NCI-H510A (cell line): ENCODE measurements at places on chromosomes 13 and 19.

GRCh38 chr13:97261254-97262005 lies 39.3 kb downstream of the MBNL2 start:
- DNase-seq = no peak

DNA sequence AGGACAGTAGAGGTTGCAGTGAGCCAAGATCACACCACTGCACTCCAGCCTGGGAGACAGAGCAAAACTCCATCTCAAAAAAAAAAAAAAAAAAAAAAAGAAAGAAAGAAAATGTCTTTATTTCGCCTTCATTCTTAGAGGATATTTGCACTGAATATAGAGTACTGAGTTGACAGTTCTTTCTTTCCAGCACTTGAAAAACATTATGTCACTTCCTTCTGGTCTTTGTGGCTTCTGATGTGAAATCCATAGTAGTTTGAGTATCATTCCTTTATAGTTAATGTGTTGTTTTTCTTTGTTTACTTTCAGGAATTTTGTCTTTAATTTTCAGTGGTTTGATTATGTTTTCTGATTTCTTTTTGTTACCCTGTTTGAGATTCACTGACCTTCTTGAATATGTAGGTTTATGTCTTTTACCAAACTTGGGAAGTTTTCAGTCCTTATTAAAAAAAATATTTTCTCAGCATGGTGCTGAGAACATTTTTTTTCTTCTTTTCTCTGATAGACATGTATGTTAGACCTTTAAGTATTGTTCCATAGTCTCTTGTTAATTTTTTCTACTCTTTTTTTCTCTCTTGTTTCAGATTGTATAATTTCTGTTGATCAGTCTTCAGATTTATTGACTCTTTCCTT lies 50.1 kb downstream of the PCCA start:
- no peak for DNase-seq

DNA sequence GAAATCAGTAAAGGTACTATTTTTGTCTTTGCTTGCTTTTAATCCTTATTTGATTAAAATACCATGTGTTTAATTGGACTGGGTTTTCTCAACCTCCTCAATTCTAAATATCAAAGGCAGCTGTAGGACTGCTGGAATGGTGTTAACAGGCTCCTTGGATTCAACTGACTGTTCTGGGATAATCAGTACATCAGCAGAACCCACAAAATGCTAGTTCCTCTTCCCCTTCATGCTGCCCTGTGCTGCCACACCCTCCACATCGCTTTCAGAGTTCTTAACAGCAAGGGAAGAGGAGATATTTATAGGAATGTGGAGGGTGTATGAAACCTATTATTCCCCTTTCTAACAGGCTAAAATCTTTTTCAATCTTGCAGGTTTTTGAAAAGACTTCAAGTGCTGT lies 82.4 kb downstream of the KCTD12 start:
- no peak for DNase-seq

GRCh38 chr19:52527956-52528351 lies 486 bp downstream of the ZNF808 start:
- DNase-seq = no peak

DNA sequence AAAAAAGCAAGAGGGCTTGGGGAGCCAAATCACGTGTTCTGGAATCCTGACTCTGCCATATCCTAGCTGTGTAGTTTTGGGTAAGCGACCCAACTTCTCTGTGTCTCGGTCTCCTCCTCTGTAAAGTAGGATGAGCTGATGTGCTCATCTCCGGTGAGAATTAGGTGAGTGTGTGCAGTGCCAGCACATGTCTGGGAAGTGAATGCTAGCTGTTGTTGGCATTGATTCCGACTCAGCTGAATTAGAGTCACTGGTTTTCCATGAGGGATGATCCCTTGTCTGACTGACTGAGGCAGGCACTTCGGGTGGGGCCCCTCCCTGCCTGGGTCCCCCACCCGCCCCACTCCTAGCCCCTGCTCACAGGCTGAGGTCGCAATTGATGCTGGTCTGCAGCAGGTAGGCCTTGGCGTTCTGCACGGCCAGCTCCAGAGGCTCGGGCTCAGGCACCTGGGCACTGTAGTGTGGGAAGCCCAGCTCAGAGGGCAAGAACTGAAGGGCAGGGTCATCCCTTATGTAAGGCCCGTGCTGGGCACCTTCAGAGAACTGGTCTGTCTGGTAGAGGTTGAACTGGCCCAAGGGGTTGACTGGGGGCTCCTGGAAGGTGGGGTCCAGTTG lies 835 bp downstream of the RSPH6A start:
- no peak for DNase-seq

DNA sequence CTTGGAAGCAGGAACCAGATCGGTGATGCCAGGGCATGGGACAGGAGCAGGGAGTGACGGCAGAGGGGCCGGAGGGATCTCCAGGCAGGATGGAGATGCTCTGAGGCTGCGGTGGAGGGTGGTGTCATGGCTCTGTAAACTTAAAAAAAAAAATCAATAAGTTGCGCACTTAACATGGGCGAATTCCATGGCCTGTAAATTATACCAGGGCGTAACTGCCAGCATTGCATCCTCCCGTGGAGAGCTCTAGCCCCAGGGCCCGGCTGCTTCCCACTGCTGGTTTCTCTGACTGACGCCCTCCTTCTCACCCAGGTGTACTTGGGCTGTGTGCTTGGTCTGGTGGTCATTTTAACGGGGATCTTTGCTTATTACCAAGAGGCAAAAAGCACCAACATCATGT lies 8.7 kb downstream of the ATP12A start:
- DNase-seq = no peak

- no peak for DNase-seq
Observed at GRCh38 chr13:74687442-74688182, 553.4 kb upstream of the KLF12 start.

- DNase-seq = peak; percentile 10
Observed at GRCh38 chr19:56508290-56508778, 679 bp downstream of the ZNF471 start.

DNA sequence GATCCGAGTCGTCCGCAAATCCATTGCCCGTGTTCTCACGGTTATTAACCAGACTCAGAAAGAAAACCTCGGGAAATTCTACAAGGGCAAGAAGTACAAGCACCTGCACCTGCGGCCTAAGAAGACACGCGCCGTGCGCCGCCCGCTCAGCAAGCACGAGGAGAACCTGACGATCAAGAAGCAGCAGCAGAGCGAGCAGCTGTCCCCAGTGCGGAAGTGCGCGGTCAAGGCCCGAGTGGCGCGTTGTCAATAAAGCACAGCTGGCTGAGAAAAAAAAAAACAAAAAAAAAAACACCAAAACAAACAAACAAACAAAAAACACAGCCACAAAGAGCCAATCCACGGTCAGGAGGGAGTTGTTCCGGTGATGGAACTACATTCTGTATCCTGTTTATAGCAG lies 4.7 kb upstream of the GNA15 start:
- no peak for DNase-seq

DNA sequence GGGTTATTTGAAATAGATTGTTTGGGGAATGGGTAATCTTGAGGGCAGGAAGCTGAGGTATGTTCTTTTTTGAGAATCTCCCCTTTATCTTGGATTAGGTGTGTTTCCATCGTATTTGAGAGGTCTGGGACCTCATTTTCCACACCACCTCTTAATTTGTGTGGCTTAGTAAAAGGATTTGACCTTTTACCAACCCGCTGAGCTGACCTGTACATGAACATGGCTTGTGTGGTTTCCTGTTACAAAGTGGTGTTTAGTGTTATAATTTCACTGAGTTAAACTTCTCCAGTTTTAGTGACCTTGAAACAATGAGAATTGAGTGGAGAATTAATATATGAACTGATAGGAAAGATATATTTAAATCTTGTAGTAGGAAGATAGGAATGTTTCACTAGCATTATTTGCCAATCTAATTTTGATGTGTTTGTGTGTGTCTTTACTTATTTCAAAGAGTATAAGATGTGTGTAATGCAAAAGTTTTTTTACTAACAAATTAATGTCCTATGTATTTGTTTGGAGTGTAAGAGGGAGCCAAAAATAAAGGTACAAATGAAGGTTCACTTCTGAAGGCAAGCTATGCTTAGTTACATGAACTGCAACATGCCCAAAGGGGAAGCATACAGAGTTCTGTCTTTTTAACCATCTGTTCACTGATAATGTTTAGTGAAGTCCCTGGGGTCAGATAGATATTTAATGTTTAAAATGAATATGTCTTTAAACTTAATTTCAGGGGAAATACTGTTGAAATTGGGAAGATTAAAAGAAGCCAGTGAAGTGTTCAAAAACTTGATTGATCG lies 17.1 kb downstream of the NAA16 start:
- DNase-seq = no peak

GRCh38 chr19:15354566-15355296 lies 22.4 kb upstream of the BRD4 start:
- DNase-seq = no peak

GRCh38 chr19:39282021-39282420 lies 13.8 kb downstream of the IFNL2 start:
- no peak for DNase-seq

DNA sequence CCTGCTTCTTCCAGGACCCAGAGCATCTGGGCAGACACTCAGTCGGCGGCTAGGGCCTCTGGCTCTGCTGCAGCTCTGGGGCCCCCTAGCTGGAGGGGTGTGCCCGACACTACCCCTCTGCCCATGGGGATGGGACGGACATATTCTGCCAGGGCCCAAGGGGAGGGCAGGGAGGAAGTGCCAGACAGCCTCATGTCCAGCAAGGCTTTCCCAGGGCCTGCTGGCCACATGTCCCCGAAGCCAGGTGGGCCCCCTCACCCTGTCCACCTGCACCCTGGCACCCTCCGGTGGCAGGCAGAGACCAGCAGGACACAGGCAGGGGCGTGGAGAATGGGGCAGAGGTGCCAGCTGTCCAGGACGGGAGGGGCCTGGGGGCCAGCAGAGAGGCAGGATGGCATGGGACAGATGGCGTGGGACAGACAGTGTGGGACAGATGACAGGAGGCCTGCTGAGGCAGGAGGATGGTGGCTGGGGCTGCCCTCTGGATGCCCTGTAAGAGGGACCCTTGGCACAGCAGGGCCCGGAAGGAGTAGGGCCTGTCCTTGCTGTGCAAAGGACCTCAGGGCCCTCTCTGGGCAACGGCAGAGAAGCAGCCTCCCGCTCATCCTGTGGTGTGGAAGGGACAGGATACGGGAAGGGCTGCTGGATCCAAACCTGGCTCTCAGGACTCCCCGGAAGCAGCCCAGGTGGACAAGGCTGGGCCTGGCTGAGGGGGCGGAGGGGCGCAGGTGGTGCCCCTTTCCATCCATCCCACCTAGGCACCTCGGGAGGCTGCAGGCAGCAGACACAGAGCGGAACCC lies 29.1 kb downstream of the CEBPG start:
- DNase-seq = no peak

DNA sequence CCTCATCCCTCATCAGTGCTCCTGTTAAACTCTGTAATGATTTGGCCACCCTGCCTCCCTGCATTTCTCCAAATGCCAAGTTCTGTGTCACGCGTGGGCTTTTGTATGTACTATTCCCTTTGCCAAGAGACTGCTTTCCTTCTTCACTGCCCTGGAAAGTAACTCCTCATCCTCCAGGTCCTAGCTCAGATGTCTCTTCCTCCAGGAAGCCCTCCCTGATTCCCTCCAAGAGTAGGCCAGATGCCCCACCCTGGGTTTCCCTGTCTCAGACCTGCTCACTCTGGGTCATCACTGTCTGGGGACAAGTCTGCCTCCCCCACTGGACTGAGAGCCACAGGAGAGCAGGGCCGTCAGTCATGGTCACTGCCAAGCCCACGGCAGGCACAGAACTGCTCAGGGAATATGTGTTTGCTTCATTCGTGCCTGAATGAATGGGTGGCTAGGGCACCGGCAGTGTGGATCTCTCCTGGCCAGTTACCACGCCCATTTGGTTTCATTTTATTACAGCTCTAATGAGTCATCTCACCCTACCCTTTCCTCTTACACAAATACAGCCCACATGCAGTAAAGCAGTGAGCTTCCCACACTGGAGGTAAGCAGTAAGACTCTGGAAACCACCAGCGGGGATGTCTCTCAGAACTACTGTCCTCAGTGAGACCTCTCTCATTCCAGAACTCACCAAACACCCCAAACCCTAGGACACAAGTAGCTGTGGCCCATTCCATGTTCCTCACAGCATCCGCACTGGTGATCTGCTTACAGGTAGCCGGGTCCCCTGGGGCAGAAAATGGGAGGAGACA lies 12.1 kb upstream of the GPR4 start:
- DNase-seq = no peak

DNA sequence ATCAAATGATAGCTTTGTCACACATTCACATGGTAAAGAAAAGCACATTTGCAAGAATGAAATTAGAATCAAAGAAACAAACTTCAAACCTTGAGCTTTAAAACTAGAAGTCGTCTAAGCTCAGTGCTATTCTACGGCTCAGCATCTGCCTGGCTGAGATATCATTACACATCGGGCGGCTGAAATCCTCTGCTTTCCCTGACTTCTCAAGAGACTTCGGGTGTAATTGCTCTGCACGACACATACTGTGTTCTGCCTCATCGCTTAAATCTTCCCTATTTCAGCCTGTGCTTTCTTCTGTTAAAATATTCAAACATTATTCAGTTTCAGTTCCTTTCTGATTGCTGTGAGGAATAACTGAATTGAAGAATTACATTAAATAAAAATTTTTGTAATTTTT lies 265.3 kb downstream of the NALCN start:
- no peak for DNase-seq

DNA sequence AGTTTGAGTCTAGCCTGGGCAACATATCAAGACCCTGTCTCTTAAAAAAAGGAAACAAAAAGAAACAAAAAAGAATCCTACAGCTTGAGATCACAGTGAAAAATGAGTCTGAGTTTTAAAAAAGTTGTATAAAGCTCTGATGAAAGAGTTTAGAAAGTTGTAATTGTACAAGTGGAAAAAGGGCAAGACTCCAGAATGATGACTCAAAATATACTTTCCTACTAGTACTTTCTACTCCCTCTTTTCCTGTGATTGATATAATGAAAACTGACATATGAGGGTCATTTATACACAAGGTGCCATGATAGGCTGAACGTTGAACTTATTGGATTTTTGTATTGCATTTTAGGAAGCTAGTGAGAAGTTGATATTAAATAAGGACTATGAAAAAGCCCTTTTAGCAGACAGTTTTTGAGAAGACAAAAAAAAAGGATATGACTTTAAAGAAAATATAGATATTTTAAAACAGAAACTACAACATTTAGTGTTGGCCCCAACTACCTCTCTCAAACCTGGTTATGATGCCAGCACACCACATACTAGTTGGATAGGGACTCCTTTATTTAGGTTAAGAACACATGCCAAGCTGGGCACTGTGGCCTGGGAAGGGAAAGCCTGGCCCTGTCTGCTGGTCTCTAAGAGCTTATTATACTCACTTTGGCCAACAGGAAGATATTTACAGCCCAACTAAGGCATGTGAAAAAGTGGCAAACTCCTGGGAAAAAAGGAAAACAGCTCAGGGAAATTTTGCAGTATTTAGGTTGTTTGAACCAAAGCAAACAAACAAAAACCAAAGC lies 116.6 kb downstream of the KL start:
- DNase-seq = no peak

- no peak for DNase-seq
Observed at GRCh38 chr13:98517576-98518310, 59.2 kb downstream of the STK24 start.

- DNase-seq = no peak
Observed at GRCh38 chr13:19713186-19713965, 69.4 kb downstream of the PSPC1 start.

DNA sequence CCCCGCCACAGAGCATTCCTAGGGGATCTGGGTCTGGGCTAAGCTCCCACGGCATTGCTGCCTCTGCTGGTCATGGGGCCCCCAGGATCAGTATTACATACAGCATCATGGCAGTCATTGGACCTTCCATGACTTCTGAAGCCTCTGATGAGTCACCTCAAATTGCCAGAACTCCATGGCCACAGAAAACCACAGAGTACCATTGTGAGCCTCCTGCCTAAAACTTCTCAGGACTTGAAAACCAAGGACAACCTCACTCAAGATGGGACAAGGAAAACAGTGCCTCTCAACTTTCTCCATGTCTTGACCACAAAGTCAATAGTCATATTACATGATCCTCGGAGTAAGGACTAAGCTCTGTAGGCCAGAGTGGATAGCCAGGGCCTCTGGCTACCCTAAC lies 306.0 kb downstream of the GPC5 start:
- no peak for DNase-seq
